ENCODE measurements at places on chromosomes 3 and 15.

- peak; percentile 20 for DNase-seq
Observed at GRCh38 chr3:128946411-128946810, 47.5 kb downstream of the CFAP92 start.

- DNase-seq = no peak
Observed at GRCh38 chr3:146517684-146518435, 26.5 kb downstream of the PLSCR1 start.

DNA sequence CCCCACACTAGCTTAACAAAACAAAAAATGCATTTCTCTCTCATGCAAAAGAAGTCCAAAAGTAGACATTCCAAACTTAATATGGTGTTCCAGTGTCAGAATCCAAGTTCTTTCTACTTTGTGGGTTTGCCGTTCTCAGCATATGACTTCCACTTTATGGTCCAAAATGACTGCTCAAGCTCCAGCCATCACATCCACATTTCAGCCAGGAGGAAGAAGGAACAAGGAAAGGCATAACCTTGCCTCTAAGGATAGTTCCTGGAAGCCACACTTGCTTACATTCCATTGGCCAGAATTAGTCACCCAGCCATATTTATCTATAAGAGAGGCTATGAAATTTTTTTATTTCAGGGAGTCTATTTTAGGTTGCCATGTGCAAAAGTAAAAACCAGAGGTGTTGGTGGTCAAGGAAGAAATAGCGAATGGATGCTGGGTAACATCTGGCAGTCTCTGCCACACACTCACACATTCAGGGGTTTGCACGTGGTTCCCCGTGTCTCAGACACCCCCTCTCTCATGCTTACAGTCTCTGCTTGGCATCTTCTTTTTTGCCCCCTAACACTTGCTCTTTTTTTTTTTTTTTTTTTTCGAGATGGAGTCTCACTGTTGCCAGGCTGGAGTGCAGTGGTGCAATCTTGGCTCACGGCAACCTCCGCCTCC is 69.3 kb downstream of the RPL39L start:
- no peak for DNase-seq

- no peak for DNase-seq
Observed at GRCh38 chr15:25134546-25134945, 179.8 kb downstream of the SNRPN start.

- DNase-seq = no peak
Observed at GRCh38 chr3:119403201-119403600, 60.2 kb downstream of the TMEM39A start.

- DNase-seq = peak; percentile 46
Observed at GRCh38 chr3:131762981-131763564, 260.3 kb upstream of the MRPL3 start.

DNA sequence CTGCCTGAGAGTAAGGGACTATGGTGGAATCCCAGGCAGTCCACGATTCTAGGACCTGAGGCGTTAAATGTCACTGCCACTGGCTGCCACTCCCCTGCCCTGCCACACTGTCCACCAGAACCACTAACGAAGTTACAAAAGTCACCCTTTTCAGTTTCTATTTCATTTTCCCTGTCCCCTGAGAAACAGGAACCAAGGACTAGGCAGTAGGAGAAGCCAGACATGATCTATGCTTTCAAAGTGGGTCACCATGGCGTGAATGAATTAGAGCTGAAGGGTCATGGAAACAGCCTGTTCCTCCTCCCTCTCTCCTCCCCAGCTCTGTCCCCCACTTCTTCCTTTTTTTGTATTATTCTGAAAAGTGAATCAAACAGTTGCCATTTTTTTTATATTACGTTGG is 9.1 kb upstream of the ADPRH start:
- no peak for DNase-seq

GRCh38 chr3:193662757-193663322 is 69.8 kb downstream of the OPA1 start:
- DNase-seq = no peak

- DNase-seq = peak; percentile 83
Observed at GRCh38 chr3:8739757-8740504, 6.3 kb downstream of the CAV3 start.

DNA sequence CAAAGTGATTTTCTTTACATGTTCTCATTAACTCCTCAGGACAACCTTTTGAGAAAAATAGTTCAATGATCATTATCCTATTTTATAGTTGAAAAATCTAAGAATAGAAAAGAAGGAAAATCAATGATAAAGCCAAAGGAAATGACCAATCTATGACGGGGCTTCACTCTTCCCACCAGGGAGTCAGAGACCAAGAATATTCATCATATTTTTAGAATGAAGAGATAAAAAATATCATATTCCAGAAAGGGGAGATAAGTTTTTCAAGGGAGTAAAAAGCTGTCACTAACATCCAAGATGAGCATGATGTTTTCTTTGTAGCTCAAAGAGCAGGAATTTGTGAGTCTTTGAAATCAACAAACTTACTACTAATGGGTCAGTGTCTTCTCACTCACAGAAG is 71.5 kb upstream of the LPP start:
- DNase-seq = no peak

DNA sequence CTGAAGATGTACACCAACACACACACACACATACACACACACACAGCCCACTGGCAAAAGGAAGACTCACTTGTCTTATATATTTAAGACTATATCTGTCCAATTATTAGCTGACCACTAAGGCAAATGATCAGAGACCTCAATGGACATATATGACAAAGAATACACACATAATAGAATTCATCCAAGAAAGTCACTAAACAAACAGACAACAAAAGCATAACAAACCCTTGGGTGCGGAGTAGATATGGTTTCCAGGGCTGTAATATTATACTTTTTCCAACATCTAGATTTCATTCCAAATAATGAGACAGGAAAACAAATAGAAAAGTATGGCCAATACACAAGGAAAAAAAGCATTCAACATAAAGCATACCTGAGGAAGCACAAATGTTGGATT is 72.3 kb upstream of the PRICKLE2 start:
- no peak for DNase-seq

DNA sequence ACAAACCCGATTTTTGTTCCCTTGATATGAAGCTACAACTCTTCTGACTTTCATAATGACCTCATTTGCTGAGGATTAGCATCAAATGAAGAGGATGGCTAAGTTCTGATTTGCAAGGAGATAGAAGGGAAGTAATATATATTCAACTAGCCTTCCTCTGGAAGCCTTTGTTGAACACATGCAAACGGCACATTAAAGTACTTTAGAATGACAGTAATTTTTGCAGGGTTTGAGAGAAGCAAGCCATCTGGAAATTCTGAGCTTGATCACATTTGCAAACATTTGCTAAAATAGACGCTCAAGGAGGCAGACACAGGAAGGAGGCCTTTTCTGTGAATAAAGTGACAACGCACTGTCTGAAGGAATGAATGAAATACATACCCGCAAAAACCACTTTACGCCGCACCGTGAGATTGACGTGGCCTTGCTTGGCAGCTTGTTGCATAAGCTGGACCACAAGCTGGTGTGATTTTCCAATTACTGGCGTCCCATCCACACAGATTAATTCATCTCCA is 657.2 kb downstream of the MAGI1 start:
- peak; percentile 10 for DNase-seq

GRCh38 chr3:87246662-87247429 is 19.7 kb downstream of the CHMP2B start:
- no peak for DNase-seq

GRCh38 chr3:69748503-69748902 is 9.2 kb downstream of the MITF start:
- DNase-seq = no peak

DNA sequence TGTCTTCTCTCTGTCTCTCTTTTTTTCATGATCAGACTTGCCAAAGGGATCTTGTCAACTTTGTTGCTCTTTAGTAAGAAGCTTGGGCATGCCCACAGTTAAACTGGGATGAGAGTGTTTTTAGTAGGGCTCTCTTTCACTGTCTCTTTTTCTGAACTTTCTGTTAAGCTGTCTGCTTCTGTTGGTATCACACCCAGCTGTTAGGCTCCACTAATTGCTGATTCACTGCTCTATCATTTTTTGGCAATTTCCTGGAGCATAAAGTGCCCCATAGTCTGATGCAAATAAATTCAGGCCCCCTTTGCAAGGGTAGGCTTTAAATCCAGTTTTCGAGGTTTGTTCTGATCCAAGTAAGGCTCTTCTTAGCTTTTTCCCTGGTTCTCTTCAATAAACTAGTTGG is 360.4 kb upstream of the ADAMTS9 start:
- peak; percentile 44 for DNase-seq

- DNase-seq = no peak
Observed at GRCh38 chr3:168285506-168285905, 189.8 kb upstream of the GOLIM4 start.

All from fibroblast of skin of right quadriceps (primary cell).